Stimulated activated CD8-positive, alpha-beta memory T cell treated with anti-CD3 and anti-CD28 coated beads, Interleukin-15, amount 100 ng/mL, for 48 hours (primary cell): ENCODE measurements at places on chromosomes 7 and 10.

DNA sequence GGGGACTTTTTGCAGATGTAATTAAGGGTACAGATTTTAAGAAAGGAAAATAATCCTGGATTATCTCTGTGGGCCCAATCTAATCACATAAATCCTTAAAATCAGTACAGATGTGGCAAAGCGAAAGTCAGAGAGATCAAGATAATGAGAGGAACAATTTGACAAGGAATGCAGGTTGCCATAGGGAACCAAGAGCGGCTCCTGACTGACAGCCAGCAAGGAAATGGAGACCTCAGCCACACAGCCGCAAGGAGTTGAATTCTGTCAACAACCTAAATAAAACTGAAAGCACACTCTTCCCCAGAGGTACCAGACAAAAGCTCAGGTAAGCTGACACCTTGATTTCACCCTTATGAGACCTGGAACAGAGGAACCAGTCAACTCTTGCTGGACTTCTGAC, 3.4 kb upstream of the PNPLA8 start:
- no peak for DNase-seq

DNA sequence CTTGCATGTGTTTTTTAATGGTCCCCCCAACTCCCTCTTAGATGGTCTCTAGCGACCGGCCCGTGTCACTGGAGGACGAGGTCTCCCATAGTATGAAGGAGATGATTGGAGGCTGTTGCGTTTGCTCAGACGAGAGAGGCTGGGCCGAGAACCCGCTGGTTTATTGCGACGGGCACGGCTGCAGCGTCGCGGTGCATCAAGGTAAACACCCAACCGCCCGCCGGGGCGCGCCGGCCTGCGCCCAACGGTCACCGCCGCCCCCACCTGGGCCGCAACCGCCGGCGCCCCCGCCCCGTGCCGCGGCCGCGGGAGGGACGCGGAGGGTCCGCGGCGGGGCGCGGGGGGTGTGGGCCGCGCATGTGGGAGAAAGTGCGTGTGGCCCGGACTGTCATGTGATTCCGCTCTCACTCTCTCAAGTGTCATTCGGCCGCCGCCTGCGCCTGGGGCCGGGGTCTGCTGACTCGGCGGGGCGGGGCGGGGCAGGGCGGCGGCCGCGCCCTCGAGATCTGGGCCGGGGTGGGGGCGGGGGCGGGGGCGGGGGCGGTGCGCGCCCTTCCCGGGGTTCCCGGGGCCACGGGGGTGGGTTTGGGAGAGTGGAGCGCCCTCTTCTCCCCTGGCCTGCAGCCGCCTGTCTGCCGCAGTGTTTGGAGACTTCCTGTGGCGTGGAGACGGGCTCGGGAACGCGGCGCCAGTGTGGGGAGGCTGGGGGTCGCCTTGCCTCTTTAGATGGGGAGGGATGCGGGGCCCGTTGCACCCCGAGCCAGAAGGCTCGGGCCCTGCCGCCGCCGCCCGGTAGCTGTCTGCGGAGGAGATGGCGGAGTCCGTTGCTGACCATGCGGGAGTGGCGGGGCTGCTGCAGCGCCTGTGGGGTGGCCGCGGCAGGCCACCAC, 817 bp downstream of the MLLT10 start:
- DNase-seq, result no peak

- DNase-seq, result no peak
These were observed 225.8 kb downstream of the ELFN1 start for GRCh38 chr7:1895664-1896515.

DNA sequence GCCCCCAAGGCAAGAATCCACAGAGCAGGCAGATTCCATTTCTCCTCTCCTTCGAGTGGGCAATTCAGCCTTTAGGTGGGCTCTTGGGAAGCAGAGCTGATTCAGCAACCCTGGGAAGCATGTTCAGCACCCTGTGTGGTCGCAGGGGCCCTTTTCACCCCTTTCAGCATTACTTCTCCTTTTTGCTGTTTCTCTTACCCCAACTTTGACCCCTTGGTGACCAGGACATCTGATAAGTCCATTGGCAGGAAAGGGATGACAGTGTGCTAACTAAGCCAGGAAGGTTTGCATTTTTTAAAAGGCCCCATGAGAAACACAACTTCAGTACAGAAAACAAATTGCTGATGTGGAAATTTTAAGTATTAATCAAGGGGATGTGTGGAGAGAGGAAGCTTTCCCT, 283.7 kb upstream of the NRP1 start:
- DNase-seq, result no peak

DNA sequence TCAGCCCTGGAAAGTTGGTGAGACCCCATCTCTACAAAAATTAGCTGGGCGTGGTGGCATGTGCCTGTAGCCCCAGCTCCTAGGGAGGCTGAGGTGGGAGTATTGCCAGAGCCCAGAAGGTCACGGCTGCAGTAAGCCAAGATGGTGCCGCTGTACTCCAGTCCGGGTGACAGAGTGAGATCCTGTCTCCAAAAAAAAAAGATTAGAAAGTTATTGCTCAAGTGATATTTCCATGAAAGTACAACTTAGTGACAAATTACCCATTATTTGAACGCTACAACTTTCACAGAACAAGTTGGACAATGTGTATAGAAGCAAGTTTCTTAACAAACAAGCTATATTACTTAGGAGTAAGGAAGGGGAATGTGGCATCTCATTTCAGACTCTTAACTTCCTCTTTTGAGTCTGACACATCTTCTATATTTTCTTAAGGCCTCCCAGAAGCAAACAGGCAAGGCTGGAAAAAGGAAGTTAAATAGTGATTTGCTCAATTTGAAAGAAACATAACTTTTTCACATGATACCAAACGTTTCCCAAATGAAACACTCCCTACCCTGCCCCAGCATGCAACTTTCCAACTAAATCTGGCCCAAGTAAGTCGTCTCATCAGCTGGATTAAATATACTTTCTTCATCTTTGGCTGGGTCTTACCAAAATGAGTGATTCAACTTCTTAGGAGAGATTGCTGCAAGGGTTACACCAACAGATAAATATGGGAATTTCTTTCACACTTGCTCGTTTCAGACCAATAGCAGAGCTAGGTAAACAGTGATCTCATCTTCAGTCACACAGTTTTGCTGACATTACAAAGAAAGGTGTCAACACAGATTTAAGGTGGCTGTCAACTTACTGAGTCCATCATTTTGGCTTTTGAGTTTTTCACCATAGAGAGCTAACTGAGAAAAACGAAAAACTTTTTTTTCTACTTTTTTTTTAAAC, 66.3 kb upstream of the KLF6 start:
- DNase-seq, result no peak
